ENCODE measurements at places on chromosomes 16 and 17.

DNA sequence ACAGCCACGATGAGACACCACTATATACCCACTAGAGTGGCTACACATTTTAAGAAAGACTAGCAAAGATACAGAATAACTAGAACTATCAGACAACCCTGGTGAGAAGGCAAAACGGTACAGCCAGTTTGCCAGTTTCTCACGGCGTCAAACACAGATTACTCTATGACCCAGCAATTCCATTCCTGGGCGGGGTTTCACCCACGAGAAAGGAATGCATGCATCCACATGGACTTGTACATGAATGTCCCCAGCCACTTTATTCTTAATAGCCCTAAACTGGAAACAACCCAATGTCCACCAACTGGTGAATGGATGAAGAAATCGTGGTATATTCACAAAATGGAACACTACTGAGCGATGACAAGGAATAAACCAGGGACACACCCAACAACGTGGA lies 74.5 kb downstream of the MYH10 start:
- DNase-seq = no peak

GRCh38 chr16:56998861-56999260 lies 9.5 kb downstream of the NLRC5 start:
- no peak for DNase-seq

- no peak for DNase-seq
These were observed 232.4 kb upstream of the RPL38 start for GRCh38 chr17:73971127-73971526.

DNA sequence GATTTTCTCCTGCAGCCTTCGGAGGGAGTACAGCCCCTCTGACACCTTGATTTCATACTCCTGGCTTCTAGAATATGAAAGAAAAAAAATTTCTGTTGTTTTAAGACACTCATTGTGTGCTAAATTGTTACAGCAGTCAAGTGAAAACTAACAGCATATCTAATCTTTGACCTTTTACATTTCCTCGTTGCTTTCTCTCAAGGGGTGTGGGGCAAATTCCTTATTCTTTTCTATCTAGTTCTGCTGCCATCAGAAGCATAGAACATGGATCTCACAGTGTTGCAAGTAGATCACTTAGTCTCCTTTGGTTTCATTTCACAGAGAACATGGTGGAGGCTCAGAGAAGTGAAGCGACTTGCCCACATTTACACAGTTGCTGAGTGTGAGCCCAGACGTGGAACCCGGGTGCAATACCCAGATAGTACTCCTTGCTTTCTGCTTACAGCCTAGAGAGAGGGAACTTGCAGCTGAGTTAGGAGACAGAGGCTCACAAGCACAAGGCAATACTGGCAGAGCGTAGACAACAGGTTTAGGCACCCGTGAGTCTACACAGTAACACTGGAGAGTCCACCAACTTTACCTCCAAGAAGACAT lies 28.7 kb upstream of the MMD start:
- DNase-seq = no peak

- no peak for DNase-seq
These were observed 364 bp upstream of the CETP start for GRCh38 chr16:56961386-56961785.

GRCh38 chr16:10312784-10313724 lies 72.8 kb upstream of the ATF7IP2 start:
- DNase-seq = no peak

DNA sequence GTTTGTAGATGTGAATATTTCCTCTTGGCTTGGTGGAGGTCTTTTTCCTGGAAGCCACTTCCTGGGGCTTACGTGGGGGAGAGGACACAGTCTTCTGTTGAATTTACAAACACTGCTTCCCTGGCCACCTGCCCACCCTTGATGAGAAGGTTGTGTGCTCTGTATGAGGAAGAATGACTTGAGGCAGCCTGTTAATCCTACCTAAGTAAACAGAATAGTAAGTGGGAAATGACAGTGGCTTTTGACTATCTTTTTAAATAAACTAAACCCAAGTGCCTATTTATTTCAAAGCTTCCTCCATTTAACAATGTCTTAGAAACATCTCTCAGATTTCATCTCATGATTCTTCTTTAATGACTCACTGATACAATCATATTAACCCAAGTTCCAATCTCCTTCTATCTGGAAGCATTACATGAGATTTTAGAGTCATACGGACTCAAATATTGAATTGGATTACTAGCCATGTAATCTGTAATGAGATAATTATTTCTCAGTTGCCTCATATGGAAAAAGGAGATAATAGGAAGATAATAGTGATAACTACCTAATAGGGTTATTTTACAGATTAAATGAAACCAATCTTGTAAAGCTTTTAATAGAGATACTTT lies 96.6 kb upstream of the SMIM36 start:
- DNase-seq = no peak

GRCh38 chr16:50002190-50002589 lies 22.8 kb upstream of the CNEP1R1 start:
- no peak for DNase-seq

- no peak for DNase-seq
These were observed 13.0 kb upstream of the GGA2 start for GRCh38 chr16:23523321-23523720.

DNA sequence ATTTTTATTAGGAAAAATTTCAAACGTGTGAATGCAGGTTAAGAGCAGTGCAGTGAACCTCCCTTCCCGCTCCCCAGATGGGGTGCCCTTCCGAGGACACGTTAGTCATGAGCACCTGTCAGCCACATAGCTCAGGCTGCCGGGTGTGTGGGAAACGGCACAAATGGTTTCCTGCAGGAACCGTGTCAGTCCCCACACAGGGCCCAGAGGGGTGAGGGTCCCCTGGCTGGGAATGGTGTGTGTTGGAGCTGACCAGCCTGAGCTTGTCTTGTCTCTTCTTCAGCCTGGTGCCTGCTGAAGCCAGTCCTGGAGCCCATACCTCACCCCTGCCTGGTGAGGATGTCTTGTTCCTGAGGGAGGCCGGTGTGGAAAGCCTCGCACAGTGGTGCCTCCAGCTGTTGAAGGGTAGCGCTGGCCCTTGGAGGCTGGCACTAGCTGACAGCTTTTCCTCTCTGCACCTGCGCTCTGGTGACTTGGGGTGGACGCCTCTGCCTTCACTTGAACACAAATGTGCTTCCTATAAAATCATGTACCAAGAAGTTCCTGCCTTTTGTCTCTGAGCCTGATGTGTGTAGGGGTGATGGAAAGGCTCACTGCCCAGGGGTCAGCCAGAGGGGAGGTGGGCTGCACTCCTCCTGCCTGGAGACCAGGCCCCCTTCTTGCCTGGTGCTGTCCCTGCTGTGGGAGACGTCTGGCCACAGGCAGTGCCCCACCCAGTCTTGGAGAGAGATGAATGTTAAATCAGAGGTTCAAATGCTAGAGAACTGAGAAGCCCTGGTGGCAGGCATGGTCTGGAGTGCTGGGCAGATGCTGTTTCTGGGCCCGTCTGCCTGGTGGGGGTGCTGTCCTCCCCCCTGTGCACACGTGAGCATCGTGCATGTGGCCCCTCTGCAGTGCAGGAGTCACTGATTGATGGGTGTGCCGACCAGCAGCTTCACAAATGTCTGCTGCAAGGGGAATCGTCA lies 102.6 kb upstream of the ZNF750 start:
- DNase-seq = no peak

GRCh38 chr16:2082983-2083364 lies 35.2 kb downstream of the TSC2 start:
- DNase-seq = no peak

- no peak for DNase-seq
These were observed 45.3 kb downstream of the BRD7 start for GRCh38 chr16:50323335-50324011.

GRCh38 chr16:82655720-82656490 lies 29.1 kb downstream of the CDH13 start:
- no peak for DNase-seq

GRCh38 chr17:62587554-62587953 lies 39.9 kb upstream of the MRC2 start:
- DNase-seq = no peak

DNA sequence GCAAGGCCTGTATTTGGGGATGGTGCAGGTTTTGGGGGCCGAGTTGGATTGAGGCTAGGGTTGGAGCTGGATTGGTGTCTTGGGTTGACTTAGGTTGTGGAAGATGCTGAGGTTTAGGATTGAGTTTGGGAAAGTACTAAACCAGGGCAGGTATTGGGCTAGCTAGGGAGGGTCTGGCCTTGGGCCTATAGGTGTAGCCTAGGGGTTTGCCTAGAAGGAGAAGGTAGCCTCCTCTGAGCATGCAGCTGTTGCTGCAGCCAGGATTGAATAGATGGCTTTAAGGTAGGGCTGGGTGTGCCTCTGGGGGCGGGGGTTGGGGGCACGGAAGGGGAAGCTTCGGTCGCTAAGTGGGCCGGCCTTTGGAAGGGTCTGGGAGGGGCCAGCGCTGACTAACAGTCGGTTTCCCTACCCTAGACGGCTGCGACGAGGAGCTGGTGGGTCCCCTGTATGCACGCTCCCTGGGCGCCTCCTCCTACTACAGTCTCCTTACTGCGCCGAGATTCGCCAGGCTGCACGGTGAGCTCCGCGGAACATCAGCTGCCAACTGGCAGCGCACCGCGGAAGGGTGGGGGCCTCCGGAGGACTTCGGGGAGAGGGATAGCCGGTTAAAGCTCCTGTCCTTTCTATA lies 1.2 kb downstream of the CNTNAP1 start:
- no peak for DNase-seq

GRCh38 chr17:48611681-48612455 lies 1.1 kb upstream of the HOXB7 start:
- DNase-seq = no peak

GRCh38 chr17:62625184-62625869 lies 2.1 kb upstream of the MRC2 start:
- DNase-seq = no peak

DNA sequence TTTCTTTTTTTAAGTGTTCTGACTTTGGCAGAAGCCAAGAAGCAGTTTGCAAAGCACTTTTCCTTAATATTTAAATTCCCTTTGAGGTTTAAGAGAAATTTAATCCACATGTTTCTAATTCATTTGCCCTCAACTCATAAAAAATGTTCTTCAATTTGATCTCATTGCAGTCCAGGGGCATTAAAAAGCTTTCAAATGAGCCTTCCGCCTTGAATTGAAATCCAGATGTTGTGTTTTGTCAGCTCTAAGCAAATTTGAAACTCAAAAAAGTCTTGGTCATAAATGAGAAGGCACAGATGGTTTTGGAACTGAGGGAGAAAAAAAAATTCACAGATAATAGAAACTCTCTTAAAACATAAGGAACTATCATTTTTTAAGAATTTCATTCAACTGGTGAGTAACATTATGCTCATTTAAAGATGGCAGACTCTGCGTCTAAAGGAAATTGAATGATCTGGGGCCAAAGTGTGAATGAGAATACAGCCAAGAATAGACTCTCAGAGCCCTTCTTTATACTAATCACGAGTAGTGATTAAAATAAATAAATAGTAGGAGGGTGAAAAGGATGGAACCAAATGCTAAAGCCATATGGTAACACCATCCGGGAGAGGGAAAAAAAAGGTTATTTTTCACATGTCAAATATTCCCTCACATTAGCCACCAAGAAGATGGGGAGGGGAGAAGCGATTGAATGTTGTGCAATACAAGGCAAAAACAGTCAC lies 1304.7 kb downstream of the CDH8 start:
- no peak for DNase-seq

- DNase-seq = no peak
These were observed 269.7 kb downstream of the SEC14L1 start for GRCh38 chr17:77410470-77410869.

- DNase-seq = no peak
These were observed 606.9 kb upstream of the RBFOX1 start for GRCh38 chr16:6725634-6726331.

DNA sequence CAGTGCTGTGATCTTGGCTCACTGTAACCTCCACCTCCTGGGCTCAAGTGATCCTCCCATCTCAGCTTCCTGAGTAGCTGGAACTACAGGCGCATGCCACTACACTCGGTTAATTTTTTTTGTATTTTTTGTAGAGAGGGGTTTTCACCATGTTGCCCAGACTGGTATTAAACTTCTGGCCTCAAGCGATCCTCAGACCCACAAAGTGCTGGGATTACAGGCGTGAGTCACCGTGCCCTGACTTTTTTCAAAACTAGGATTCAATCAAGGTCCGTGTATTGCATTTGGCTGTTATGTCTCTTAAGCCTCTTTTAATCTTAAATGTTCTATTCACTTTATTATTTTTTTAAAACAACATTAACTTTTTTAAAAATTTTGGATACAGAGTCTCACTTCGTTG lies 4.3 kb upstream of the CCL22 start:
- no peak for DNase-seq

- no peak for DNase-seq
These were observed 5.6 kb upstream of the MTSS2 start for GRCh38 chr16:70691223-70692129.

DNA sequence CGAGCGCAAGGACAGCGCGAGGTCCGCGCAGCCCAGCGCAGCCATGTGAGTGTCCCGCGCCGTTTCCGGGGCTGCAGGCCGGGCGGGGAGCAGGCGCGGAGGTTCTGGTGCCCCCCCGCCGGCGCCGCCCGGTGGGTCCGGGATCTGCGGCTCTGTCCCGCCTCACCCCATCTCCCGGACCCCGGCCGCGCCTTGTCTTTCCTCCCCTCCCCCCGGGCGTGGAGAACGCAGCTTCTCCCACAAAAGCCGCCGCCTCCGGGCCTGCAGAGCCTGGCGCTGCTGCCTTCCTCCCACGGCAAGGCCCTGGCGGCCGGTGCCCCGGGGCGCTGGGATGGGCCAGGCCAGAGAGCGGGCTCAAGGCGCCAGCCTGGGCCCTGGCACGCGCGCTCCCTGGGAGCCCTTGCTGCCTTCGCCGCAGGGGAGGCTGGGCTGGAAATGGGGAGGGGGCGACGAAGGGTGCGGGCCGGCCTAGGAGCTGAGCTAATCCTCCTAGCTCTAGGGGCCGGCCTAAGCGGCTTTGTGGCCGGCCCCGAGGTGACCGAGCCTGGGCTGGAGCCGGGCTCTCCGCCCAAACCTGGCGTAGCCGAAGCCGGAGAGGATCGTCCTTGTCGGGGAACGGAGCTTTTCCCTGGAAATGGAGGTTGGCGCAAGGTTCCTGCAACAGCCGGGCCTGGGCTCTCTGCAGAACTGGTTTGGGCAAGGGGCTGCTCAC lies 397 bp downstream of the RIPOR1 start:
- no peak for DNase-seq

DNA sequence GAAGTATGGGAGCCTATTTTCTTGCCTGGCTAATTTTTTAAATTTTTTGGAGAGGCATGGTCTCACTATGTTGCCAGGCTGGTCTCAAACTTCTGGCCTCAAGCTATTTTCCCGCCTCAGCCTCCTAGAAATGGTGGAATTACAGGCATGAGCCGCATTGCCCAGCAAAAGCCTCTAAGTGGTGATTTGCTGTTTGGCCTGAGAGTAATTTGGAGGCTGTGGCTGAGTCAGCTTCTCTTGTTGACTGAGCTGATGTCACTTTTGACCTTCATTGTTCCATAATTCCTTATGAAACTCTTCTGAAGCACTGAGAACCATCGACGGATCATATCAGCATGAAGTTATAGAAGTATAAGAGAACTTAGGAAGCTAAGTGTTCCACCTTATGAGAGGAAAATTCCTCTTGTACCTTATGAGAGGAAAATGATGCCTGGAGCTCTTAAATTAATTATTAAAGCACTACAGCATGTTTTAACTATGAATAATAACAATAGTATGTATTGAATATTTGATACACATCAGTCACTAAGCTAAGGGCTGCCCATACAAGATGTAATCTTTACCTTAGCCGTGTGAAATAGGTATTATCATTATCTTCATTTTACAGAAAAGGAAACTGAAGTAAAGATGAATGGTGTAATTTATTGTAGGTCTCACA lies 220.8 kb upstream of the MON1B start:
- DNase-seq = no peak

GRCh38 chr16:89584768-89585549 lies 9.4 kb downstream of the CPNE7 start:
- no peak for DNase-seq

Data from CD4-positive, alpha-beta T cell treated with Interleukin-15 for 4 hours (primary cell).